ENCODE measurements at places on chromosomes 2 and 18.

- DNase-seq, result no peak
Observed at GRCh38 chr2:73289304-73289703, 4.0 kb downstream of the EGR4 start.

DNA sequence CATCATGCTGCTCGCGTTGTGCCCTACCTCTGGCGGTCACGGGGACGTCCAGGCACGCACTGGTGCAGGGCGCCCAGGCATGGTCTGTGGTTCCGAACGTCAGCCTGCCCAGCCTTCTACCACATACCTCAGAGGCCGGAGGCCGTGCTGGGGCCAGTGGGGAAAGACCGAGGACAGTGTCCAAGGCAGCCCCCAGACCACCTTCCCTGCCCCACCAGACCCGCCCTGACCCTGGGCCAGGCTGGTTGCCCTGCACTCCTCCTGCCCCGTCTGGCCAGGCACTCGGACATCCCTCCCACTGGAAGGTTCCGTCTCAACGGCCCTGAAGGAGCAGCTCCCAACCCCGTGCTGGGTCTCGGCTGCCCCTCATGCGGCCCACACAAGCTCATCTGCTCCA is 32.8 kb downstream of the SLC66A2 start:
- DNase-seq, result no peak

DNA sequence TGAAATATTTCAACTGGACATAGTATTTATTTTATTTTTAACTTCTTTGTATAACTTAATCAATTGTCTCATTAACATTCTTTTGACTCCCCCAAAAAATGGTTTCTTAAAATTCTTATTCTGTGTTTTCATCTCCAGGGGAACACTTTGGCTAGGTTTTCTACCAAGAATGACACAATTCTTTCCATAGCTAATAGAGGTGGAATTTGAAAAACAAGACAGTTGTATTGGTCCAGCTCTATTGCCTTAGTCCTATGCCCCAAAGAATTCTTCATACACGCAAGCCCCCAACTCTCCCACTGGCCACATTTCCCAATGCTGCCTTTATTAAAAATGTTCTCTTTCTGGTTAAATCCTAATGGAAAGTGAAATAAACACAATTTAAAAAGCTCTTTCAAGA is 104.7 kb upstream of the PKDCC start:
- no peak for DNase-seq

- DNase-seq, result no peak
Observed at GRCh38 chr2:523698-524270, 153.4 kb downstream of the TMEM18 start.

- no peak for DNase-seq
Observed at GRCh38 chr2:43102366-43103092, 123.9 kb downstream of the ZFP36L2 start.

GRCh38 chr2:221527776-221528309 is 44.3 kb downstream of the EPHA4 start:
- DNase-seq, result no peak

DNA sequence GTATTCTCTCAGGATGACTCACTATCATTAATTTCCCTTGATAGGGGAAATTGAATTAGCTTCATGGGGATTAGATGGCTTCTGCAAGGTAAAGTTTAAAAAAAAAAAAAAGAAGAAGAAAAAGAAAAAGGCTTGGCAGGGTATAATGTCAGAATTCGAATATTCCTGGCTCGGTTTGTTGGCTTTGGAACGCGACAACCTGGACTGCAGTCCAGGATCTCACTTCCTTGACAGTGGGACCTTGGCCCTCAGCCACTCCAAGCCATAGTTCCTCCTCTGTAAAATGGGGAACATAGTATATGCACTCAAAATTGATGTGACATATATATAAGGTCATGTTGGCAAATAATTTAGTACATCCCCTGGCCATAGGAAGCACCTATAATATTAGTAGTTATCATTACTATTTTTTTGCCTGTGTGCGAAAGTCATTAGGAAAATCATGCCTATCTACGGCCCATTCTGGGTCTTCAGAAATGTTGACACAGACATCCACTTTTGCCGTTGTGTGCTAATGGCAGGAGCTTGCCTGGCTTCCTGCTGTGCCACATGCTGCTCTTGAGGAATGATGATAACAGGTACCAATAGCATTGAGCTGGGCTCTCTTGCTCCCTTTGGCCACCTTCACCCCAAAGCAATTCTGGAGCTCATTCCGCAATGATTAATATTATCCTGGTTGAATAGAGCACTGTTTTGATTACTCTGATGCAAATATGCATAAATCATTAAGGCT is 97.9 kb downstream of the MTCL1 start:
- DNase-seq, result no peak

GRCh38 chr2:159497847-159498246 is 118.5 kb downstream of the BAZ2B start:
- no peak for DNase-seq

GRCh38 chr2:217249121-217250012 is 389.5 kb upstream of the TNP1 start:
- DNase-seq, result no peak

- no peak for DNase-seq
Observed at GRCh38 chr2:216426166-216426777, 14.0 kb downstream of the SMARCAL1 start.

GRCh38 chr2:9703085-9703678 is 72.4 kb upstream of the YWHAQ start:
- peak; percentile 95 for DNase-seq

DNA sequence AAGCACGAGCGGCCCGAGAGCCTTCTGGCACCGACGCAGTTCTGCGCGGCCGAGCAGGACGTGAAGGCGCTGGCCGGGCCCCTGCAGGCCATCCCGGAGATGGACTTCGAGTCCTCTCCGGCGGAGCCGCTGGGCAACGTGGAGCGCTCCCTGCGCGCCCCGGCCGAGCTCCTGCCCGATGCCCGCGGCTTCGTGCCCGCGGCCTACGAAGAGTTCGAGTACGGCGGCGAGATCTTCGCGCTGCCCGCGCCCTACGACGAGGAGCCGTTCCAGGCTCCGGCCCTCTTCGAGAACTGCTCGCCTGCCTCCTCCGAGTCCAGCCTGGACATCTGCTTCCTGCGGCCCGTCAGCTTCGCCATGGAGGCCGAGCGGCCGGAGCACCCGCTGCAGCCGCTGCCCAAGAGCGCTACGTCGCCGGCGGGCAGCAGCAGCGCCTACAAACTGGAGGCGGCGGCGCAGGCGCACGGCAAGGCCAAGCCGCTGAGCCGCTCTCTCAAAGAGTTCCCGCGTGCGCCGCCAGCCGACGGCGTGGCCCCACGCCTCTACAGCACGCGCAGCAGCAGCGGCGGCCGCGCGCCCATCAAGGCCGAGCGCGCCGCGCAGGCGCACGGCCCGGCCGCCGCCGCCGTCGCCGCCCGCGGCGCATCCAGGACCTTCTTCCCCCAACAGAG is 70.4 kb downstream of the ARHGEF33 start:
- no peak for DNase-seq

- no peak for DNase-seq
Observed at GRCh38 chr2:140910683-140911082, 1220.1 kb downstream of the LRP1B start.

DNA sequence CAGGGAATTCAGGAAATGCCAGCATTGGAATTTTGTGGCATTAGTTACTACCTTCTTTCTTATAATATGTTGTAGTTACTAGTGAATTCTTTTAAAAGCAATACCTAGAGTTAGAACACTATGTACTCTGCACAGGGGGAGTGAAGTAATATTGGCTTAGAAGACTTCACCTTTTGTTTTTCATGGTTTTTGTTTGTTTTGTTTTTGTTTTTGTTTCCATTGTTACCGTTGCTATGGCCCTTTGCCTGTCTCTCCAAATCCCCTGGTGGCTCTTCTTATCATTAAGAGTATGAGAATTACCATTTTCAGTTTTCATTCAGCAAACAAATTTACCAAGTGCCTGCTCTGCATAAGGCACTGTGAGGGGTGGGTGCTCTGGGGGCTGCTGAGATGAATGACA is 160.1 kb downstream of the HAUS1 start:
- DNase-seq, result no peak

DNA sequence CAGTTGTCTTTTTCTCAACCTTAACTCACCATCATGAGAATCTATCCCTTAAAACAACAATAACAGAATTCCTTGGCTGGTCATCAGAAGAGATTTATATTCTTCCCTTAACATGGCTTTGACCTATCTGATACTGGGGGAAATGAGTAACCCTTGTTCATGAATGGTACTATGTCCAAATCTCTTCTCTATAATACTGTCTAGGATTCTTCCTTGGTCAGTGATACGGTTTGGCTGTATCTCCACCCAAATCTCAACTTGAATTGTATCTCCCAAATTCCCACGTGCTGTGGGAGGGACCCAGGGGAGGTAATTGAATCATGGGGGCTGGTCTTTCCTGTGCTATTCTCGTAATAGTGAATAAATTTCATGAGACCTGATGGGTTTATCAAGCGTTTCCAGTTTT is 282.0 kb upstream of the SIX2 start:
- DNase-seq, result no peak

- no peak for DNase-seq
Observed at GRCh38 chr18:33870059-33870458, 292.0 kb downstream of the ASXL3 start.

- peak; percentile 19 for DNase-seq
Observed at GRCh38 chr2:121489284-121489683, 41.4 kb upstream of the RNU4ATAC start.

DNA sequence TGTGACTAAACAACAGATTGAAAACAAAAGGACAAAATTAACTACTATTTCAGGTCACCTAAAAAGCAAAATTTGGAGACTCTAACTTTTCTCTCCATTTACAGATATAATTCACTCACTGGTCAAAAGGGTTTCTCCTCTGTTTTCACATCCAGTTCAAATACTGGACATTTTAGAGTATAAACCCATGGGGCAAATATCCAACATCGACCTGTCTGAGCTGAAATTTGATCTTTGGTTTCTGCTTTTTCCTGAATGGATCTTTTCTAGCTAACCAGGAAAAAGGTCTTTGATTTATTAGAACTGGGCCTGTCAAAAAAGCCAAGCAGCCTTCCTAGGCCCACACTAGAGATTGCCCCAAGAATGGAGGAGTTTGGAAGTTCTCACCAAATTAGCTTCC is 69.3 kb upstream of the SATB2 start:
- DNase-seq, result no peak

DNA sequence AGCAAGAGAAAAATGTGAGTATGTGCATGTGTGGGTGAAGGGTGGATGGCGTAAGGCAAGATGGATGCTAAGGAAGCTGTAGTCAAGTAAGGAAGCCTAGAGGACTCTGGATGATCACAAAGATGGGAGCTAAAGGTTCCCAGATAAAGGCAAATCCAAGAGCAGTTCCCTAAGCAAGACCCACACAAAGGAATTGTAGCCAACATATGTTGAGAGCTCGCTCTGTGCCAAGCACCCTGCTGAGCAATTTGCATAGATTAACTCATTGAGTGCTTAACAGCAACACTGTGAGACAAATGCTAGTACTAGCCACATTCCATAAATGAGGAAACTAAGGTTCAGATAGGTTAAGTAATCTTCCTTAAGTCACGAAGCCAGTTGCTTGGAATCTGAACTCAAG is 132.6 kb downstream of the C1D start:
- no peak for DNase-seq

DNA sequence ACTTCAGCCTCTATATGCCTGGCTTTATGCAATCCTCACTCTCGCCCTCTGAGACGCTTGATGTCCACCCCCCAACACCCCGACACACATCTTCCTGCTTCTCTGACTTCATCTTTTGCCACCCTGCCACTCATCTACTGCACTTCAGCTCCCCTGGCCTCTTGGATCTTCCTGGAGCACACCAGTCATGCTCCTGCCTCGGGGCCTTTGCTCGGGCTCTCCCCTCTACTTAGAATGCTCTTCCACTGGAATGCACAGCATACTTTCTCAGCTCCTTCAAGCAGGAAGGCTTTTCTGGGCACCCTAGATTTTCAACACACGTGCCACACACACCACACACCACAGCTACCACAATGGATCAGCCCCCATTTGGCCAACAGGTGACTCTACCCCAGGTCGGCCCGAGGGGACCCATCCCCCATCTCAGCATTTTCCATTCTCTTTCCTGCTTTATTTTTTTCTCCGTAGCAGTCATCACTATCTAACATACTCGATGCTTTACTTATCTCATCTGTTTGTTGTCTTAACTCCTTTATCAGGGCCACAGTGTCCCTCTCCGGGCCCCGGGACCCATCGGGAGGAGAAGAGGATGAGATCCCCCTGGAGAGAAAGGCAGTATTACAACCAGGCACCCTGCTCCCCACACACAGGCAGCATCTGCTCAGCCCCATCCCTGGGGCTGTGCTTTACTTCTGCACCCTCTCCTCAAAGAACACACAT is 2.3 kb downstream of the RUFY4 start:
- no peak for DNase-seq

DNA sequence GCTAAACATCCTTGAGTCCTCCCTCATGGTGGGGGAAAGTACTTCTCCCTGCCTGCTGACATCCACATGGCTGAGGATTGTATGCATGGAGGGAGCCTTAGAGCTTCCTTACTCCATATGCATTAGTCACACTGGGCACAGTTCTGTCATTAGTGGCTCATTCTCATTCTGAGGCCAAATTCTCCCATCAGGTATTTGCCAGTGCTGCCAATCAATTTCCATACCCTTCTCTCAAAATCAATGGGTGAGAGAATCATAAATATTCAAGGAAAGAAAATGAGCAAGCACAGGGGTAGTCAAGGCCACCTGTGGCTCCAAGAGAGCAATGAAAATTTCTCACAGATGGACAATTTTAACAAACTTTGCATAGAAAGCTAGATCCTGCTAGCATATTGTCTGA is 422.6 kb upstream of the SETBP1 start:
- DNase-seq, result no peak

DNA sequence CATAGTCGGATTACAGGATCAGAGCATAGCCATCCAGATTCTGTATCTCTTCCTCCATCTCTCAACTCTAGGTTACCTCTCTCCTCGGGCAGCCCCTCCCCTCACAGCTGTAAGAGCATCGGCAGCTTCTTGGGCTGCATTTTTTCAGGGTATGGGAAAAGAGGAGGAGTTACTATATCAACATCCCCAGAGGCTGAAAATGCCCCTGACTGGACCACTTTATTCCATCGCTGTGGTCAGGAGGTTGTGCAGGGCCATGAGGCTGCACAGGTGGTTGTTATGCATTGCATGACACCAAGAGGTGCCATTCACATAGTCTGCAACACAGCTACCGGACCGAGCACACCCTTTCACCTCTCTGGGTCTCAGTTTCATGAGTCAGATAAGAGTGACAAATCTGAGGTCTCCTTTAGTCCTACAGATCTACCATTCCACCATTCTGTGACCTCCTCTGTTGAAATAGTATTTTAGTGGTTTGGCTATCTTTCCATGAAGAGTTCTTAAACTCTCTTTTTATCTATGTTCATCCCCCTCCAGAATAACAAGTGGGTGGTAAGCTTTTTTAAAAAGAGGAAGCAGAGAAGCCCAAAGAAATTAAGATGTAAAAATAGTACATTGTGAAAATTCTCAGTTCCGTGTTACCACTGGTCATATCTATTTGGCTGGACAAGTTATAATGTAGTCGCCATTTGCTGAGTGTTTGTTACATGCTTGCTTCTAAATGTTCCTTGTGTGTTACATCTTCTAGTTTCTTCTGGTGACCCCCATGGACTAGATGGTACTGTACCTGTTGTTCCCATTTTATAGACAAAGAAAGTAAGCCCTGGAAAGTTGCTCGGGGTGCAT is 56.6 kb upstream of the SLC1A4 start:
- DNase-seq, result no peak

Data from PC-9 (cell line).